CD4-positive, alpha-beta T cell (primary cell): ENCODE measurements at places on chromosomes 6 and 20.

DNA sequence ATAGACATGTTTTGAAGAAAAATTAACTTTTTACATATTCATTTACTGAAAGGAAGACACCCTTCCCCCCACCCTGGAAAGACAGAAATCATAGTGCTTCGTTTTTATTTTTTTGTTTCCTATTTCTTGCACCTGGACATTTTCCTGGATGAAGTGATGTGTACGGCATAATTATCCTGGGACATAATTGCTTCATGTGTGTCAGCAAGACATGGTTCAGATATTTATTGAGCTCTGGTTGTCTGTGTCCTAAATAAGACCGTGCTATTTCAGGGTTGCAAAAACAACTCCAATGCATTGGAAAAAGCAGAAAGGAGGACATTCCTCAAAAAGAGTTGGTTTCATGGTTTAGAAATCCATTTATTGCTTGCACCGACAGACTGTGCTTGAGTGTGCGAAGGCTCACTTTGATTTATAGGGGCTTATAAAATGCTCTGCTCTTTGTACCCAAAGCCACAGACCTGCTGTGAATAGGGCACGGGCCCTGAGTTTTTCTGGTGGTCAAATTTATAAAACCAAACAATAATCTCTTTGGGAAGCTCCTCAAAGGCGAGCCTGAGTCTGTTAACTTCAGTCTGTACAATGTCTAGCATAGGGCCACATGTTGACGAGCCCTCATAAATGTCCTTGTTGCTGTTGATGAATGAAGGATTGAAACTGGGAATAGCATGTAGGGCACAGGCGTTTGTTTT, 179.5 kb downstream of the SOX4 start:
- no peak for DNase-seq

- no peak for DNase-seq
Measured at GRCh38 chr6:134034961-134035822, 17.2 kb downstream of the SLC2A12 start.

DNA sequence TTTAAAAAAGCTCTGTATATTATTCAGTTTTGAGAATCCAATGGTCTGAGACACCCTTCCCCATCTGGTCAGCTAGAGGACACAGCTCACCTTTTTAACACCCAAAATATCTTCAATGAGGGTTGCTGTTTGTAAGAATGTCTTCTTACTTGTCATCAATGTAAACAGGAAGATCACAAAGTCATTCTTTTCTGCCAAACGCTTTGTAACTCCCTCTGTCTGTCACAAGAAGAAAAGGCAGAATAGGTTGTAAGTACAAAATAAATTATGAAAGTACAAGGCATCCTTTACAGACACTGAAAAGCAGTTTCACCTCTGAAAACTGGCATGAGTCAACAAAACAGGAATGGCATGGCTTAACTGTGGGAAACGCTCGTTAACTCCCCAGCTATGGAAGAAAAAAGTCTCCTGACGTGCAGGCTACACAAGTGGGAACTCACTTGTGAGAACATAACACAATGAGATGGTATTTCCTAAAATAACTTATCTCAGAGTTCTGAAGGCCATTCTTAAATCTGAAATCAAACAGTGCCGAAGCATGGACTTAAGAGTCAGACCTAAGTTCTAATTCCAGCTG, 42.7 kb downstream of the TRPC4AP start:
- DNase-seq = no peak

GRCh38 chr6:109702791-109703190, 11.7 kb downstream of the FIG4 start:
- no peak for DNase-seq

GRCh38 chr6:14235653-14236356, 118.2 kb downstream of the CD83 start:
- no peak for DNase-seq

DNA sequence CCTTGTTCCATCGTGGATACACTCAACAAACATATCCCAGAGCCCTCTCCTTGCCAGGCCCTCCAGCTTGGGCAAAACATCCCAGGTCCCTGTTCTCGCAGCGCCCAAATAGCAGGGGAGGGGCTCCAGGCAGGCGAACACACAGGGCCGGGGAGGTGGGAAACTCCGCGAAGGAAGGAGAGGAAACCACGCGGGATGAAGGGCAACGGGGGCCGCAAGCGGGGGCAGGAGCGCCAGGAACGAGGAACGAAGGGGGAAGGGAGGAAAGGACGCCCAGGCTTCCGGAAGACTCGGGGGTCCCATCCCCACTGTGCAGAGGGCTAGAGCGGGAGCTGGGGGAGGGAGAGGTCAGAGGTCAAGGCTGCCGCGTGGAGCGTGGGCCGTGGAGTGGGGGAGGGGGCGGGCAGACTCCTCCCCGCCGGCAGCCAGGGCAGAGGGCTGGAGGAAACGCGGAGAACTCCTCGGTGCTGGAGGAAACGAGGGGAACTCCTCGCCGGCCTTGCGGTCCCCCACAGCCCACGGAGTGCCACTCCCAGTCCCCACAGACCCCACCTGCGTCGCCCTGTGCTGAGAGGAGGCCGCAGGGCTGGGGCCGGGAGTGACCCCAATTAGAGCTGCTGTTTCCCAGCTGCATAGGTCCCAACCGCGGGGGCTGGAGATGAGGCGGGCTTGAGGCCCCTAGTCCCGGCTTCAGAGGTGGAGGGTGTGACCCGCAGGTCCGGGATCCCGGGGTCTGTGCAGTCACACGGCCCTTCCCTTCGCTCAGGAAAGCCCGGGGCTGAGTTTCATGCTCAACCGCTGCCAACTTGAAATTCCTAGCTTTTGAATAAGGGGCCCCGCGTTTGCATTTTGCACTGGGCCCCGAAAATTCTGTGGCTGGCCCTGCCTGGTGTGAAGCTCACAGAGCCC, 1.2 kb upstream of the RBM38 start:
- peak; percentile 56 for DNase-seq

- DNase-seq = no peak
Measured at GRCh38 chr20:25860531-25861150, 164.0 kb upstream of the ZNF337 start.

DNA sequence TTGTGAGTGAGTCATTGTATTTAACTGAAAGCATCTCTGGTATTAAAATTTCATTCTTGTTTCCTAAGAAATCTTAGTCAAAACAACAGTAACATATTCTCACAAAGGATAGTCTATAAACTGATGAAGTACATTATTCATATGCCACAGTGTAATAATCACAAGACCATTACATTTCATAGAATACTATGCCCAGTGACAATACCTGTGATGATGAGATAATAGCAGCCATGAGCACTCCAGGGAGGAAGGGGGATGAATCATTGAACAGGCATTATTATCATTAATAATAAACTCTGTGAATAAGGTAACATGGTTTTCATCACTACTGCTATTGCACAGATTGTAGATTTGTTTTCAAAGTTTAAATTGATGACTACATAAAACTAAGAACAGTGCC, 667.9 kb downstream of the EPM2A start:
- no peak for DNase-seq

DNA sequence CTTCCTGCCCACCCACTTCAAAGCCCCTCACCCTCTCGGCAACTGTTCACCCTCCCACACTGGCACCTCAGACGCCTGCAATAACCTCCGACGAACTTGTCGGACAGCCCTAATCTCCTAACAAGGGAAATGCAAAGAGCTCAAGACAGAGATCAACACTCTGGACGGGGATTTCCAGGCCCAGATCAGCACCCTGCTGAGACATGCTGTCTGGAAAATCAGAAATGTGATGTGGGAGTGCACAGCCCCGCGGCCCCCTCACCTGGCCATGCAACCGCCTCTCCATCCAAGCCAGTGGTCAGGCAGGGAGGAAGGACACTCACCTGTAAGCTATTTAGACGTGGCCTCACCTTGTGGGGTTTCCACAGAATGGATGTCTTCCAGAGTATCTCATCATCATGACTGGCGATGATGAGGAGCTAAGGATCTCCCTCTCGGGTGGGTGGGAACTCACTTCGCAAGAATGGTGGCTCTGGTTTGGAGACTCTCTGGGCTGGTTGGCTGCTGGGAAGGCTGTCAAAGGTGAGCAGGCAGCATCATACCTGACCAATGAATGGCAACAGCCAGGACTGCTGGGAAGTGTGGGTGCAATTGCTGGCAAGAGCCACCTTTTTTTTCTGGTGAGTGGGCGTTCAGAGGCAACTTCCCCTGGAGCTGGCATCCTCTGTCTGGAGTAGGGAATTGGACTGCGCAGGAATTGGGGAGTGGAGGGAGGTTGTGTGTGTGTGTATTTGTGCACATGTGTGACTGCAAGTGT, 28.1 kb upstream of the ADTRP start:
- no peak for DNase-seq

DNA sequence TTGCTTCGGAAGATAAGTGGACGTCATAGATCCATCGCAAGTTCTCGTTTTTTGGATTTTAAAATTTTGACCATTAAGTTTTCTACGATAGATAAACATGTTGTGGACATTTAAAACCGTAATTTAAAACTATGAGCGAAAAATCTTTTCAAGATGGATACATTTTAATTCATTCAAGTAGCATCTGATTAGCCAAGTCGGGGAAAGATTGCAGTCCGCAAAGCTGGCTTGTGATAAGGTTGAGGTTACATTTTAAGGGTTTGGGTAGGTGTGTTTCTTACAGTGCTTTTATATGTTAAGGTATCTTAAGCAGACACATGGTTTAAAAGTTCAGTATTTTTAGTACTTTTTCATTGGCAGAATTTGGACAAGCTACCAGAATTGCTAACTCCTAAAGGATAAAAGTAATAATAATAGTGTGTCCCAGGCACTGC, 1.2 kb downstream of the WTAP start:
- no peak for DNase-seq

- no peak for DNase-seq
Measured at GRCh38 chr20:32400476-32400875, 42.3 kb downstream of the ASXL1 start.

DNA sequence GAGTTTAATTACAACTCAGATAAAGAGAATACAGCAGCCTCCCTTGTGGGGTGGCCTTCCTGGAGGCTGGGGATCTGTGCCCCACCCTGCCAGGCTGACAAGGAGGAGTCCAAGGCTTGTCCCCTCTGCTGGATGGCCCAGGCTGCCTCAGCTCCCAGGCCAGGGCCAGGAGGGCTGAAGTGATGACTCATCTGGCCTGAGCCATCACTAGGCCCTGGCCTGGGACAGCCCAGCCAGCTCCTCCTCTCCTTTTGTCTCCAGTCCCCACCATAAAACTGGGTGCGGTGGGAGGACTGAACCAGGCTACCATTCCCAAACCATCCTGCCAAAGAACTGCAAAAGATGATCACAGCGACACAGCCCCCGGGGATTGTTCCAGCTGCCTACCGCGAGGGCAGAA, 15.0 kb downstream of the GRM4 start:
- DNase-seq = no peak

DNA sequence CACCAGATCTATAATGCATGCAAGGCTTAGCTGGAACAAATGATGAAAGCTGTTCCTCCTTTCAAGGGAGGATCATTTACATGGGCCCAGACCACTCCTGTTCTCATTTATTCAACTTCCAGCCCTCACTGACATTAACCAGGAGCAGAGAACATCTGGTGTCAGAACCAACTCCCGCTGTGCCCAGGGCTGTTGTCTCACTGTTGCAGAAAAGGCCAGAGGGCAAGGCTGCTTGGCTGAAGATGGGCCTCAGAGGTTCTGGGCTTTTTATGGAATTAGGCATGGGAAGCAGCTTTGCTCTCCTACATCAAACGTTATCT, 164.2 kb downstream of the GMPR start:
- DNase-seq = no peak
